Mammary epithelial cell (primary cell): ENCODE measurements at places on chromosomes 12 and 14. TPM values are rescaled to one million over a fixed set of nuclear protein-coding genes. Genes with fewer than 3 reads are reported as not detected.

- DNase-seq: no peak
Measured at GRCh38 chr12:97216848-97217247, 245.8 kb upstream of the RMST start.

DNA sequence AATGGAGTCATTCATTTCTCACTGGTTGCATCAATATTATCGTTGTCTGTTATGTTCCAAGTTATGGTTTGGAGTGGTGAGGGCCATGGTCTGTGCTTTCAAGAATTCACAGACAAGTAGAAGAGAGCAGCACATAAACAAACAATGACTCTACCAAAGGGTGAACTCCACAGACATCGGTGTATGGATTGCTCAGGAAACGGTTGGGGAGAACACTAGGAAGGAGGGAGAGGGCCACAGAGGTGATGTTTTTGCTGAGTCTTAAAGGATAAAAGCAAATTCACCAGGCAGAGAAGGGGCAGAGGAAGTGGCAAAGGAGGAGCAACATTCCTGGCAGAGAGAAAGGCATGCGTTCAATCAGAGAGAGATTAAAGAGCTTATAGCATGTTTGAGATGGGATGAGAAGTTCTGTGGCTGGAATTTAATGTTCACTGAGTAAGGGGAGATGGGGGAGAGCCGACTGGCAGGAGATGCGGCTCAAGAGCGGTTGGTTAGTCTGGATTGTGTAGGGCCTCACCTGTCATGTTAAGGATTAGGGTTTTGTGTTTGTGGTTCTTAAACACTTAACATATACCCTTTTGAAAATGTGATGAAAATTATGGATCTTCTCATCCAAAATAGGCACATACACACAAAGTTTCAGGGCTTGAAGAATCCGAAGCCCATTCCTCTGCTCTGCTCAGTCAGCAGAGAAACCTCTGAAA lies 42.3 kb upstream of the FRMD6 start:
- no peak for DNase-seq

DNA sequence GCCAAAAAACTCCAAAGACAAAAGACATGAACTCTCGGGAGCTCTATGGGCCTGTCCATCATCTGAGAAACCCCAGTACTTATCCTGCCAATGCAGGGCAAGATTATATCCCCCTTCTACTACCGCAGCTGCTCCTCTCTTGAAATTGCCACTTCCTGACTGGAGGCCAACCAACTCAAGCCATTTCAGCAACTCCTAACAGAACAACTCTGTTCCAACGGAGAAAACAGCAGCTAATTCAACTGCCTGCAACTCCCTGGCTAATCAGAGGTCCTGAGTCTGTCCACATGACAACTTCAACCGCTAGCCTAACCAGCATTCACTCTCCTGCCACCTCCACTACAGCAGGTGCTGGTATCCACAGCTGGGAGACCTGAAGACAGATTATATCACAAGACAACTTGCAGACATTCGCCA lies 24.1 kb downstream of the CEP83 start:
- no peak for DNase-seq

ATL1 gene
- total RNA-seq: 5.1 and 7.5 TPM in 2 replicates

DNA sequence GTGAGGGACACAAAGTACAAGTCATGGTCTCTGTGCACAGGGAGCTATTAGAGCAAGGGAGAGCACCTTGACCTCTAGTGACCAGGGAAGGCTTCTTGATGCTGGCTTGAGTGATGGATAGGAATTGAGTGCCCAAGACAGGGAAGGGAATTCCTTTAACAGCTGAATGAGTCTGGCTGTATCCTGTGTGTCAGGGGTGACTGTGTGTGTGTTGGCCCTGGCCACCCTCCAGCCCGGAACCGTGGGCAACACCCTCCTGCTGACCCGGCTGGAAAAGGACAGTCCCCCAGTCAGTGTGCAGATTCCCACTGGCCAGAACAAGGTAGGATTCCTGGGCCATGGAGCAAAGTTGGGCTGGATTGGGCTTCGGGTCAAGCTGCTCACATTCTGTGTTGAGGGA lies 5.5 kb upstream of the PFDN5 start:
- DNase-seq: no peak

GRCh38 chr14:53391156-53391555 lies 238.0 kb upstream of the DDHD1 start:
- DNase-seq: peak; percentile 44

GRCh38 chr14:69814397-69814796 lies 17.4 kb upstream of the SLC10A1 start:
- DNase-seq: no peak

CCDC197 gene
- total RNA-seq: not detected

GRCh38 chr14:47269756-47270492 lies 405.5 kb downstream of the MDGA2 start:
- DNase-seq: no peak

RND1 gene
- total RNA-seq: 0.17 TPM

GRCh38 chr14:105422695-105423487 lies 3.3 kb downstream of the MTA1 start:
- DNase-seq: no peak

GRCh38 chr12:64466178-64466577 lies 14.3 kb downstream of the TBK1 start:
- no peak for DNase-seq

GRCh38 chr12:56839915-56840325 lies 76.8 kb downstream of the HSD17B6 start:
- DNase-seq: peak; percentile 56
